ENCODE measurements at places on chromosomes 6 and 20.

DNA sequence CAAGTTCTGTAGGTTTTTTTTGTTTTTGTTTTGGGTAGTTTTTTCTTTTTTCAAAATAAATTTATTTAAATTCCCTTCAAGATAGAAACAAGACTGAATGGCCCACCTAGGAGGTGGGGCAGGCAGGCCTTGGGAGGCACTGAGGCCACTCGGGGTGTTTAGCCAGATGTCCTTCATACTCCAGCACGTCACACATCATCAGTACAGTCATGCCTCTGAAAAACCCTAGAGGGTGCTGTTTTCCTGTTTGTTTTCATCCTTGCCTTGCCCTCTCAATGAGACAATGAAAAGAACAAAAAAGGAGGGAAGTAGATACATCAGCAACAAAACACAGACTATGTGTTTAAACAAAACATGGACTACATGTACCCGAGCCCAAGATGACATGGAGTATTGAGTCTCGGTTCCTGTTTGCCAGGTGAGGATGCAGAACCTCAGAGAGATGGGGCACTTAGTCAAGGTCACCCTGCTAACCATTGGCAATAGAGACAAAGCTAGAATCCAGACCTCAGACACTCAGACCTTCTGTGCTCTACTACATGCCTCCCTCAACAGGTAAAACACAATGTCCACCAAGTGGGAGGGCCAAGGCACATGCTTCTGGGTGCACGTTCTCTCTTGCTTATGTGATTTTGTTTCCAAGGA, 26.8 kb upstream of the CLIC5 start:
- DNase-seq: no peak

GRCh38 chr6:157556671-157557430, 175.9 kb downstream of the ZDHHC14 start:
- no peak for DNase-seq

DNA sequence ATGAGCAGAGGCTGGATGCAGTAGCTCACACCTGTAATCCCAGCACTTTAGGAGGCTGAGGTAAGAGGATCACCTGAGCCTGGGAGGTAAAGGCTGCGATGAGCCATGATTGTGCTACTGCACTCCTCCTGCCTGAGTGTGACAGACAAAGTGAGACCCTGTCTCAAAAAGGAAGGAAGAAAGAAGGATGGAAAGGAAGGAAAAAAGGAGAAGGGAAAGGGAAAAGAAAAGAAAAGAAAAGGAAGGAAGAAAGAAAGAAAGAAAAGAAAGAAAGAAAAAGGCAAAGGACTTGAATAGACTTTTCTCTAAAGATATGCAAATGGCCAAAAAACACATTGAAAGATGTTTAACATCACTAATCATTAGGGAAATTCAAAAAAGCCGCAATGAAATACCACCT, 215.3 kb upstream of the MYLIP start:
- no peak for DNase-seq

- no peak for DNase-seq
Observed at GRCh38 chr6:107308677-107309076, 150.7 kb downstream of the PDSS2 start.

- DNase-seq: no peak
Observed at GRCh38 chr6:135604035-135604860, 106.7 kb upstream of the AHI1 start.

- no peak for DNase-seq
Observed at GRCh38 chr6:54784011-54784410, 62.6 kb upstream of the FAM83B start.

DNA sequence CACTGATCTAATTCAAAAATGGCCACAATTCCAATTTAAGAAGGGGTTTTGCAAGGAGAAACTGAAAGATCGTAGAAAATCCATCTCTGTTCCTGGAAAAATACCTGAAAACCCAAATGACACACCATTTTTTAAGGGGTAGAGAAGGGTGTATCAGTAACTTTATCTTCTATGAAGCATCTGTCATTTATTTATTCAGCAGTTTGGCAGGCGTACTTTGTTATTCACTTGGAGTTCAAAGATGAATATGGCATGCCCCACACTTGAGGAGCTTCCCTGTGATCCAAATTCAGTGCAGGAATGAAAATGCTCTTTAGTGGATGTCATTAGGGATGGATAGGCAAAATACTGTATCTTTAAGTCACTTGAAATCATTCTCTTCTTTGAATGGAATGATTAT, 7.2 kb downstream of the HINT3 start:
- DNase-seq: no peak

- DNase-seq: no peak
Observed at GRCh38 chr6:23964865-23965264, 161.2 kb upstream of the NRSN1 start.

DNA sequence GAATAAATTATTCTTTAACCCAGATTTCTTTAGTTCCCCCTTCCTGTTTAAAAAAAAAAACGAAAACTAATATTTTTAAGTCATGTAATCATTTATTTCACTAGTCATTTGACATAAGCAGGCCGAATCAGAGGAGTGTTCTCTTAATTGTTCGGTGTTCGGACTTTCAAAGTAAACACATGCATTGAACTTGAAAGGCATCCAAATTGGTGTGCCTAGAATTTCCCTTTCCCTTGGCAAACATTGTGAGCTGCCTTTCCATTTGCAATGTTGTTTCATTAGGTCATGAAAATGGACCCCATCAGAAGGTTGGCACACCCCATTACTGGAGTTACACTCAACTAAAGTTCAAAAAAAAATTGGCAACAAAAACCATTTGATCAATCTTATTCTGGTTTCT, 283.0 kb upstream of the MARCKS start:
- no peak for DNase-seq

DNA sequence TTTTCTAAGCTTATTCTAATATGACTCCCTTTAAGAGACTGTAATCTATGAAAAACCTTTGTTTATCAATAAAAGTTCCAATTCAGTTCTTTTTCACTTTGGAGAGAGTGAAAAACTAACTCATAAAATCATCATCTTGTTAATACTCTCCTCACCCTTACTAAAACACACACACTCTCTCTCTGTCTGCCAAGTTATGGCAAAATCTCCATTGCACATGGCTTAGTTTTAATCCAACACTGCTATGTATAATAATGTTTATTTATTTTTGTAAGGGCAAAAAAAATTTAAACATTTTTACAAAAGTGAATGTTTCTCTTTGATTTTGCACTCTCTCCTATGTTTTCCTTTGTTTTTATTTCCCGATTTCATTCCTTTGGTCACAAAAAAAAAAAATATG, 253.2 kb downstream of the BMP7 start:
- DNase-seq: no peak

Measured in posterior vena cava (tissue), 2 donors.